Esophagus squamous epithelium (tissue), 5 donors: ENCODE measurements at places on chromosomes 6 and 20.

- no peak for DNase-seq
Observed at GRCh38 chr20:11777387-11778205, 140.1 kb upstream of the BTBD3 start.

- DNase-seq = no peak
Observed at GRCh38 chr6:169079650-169080049, 174.0 kb downstream of the THBS2 start.

GRCh38 chr6:20717743-20718142, 183.5 kb downstream of the CDKAL1 start:
- no peak for DNase-seq

DNA sequence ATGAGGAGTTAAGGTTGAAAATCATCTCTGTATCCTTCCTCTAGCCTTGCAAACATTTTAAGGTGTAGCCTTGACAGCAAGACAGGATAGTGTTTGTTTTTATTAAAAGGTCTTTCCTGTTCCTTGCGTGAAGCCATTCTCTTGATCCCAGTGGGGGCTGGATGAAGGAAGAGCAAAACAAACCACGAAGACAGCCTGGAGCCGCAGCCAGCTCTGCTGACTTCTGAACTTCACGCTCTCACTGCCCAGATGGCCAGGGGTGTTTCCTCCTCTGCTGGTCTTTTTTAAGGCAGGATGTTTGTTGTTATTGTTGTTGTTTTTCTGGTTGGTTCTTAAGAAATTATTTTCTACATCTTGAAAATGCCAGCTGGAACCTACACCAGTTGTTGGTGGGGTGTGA, 156.4 kb downstream of the MTHFD1L start:
- no peak for DNase-seq

DNA sequence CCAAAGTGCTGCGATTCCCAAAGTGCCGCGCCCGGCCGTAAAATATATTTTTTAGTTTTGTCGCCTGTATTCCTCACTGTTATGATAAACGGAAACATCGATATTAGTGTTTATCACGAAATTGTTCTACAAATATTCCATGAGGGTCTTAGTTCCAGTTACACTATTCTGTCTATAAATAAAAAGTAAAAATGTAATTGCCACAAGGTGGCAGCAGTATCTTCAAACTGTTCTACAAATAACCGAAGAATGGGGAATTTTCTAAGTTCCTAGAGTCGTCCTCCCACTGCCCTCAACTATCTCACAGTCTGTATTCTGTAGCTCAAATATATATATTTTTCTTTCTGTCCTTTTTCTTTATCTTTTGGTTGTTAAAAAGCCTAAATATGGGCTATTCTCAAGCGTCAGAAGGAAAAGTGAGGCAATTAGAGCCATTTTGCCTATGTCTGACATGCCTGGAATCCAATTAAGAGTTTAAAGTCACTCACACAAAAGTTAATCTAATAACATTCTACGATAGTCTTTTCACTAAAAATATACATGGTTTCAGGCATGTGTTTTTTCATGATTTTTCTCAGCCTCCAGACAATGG, 14.2 kb upstream of the FAM162B start:
- DNase-seq = no peak

DNA sequence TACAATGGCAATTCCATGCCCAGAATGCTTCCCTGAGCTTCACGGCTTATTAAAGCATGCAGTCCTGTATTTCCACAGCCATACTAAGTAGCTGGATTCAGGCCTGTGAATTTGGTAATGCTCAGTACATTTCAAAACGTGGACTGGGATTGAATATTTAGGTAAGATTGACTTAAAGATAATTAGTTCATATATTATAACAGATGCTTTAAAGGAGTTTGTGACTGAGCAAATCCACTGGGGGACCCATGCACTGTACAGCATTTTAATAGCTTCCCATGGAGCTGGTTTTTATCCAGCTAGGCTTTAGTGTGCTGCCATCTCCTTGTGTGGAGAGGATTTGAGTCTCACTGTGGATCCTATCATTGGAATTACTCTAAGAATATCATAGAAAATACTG, 420.9 kb upstream of the FLRT3 start:
- DNase-seq = no peak

GRCh38 chr6:16285467-16286150, 47.2 kb downstream of the GMPR start:
- DNase-seq = no peak

DNA sequence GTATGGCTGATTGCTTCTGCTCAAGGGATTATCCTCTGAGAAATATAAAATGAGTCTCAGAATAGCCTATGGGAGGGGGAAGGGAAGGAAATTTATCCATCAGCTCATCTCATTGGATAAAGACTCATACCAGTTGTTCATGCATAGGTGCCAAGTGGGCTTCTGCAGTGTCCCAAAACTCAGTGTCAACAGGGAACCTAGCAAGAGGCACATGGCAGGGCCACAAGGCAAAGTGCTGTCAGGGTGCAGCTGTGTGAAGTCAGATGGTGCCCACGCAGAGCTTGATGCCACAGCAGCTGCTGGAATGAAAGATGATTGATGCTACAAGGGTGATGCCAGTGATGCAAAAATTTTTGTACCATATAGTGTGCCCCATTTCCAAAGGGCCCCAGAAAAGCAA, 3.2 kb upstream of the CHD6 start:
- DNase-seq = no peak

DNA sequence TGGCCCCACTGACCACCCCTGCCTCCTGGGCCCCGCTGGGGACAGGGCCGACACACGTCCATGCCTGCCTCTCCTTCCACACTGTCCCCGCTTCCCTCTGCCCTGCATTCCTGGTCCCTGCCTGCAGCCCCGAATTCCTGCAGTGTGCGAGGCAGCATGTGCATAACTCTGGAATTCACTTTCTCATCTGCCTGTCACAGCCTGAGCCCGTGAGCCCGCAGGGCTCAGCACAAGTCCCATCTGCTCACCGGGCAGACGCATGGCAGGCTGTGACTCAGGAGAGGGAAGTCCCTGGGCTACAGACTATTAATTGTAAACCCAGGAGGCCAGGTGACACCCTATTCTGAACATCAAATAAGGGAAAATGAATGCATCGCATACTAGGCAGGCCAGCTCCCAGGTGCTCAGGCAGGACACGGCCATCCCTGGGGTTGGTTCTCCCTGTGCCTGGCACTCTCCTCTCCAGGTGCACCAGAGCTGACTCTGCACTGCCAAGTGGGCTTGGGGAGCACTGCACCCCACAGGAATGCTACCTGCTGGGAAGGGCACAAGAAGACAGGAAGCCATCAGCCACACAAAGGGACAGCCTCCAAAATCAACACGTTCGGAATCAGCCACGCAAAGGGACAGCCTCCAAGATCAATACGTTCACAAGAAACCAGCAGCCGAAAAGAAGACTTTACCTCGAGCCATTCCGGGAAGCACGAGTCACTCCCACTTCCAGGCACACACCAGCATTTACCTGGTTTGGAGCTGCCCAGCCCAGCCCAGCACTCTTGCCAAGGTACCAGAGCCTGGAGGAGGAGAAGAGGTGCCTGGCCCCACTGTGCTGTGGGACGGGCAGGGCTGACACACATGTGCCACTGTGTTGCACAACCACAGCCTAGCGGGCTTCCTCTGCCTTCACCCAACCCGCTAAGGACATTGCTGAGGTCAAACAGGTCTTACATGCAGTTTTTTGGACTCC, 65.9 kb downstream of the DLL1 start:
- DNase-seq = no peak

- DNase-seq = no peak
Observed at GRCh38 chr6:6251555-6252280, 68.7 kb downstream of the F13A1 start.

DNA sequence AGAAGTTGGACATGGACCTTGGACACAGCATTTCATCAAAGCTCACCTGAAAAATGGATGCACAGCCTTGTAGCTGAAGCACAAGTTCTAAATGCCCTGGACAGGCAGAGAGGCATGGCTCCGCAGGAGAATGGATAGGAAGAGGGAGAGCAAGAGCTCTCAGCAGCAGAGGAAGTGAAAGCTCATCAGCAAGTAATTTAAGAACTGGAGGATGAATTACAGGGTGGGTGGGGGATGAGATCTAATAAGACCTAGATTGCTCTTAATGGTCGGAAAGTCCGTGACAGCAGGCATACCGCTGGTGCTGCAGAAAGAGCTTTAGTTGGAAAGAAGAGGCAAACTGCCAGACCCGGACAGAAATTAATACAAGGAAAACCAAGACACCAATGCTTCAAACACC, 37.3 kb upstream of the SAYSD1 start:
- no peak for DNase-seq
